ENCODE measurements at places on chromosomes 1 and 21.

- DNase-seq: peak; percentile 65
Observed at GRCh38 chr1:201259476-201260235, 23.6 kb upstream of the PKP1 start.

DNA sequence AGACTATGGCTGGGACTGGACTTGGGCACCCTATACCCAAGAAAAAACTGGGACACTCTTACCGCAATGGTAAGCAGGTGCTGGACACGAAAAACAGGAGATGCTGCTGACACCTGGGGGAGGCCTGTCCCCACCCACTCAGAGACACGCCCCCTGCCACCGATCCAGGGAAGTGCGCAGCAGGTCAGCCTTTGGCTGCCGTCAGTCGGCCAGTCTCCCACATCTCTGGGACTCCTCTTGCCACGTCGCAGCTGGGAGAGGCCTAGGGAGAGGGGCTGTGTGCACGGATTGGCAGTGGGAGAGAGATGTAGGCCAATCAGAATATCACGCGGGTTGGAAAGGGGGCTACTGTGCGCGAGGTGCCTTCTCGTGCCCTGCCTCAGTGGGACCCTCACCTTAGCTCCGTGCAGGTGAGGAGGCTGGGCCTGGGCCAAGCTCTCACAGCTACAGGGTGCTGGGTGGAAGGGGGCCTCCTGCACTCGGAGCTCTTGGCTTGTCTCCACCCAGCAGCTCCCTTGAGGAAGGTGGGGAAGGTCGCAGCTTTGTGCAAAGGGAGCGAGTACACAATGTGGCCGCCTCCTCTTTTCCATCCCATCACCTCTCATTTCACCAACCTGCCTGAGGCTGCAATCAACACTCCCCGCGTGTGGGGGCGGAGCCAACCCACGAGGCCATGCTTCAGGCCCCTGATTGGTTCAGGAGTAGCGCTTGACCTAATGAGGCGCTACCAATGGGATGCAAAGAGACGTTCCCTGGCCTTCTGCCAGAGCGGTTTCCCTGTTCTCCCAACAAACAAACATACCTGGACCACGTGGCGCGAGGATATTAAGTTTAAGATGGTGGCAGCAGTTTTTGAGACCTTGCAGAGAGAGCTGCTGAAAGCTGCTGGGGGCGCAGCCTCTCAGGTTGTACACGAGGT, 25.7 kb upstream of the LDLRAP1 start:
- no peak for DNase-seq

DNA sequence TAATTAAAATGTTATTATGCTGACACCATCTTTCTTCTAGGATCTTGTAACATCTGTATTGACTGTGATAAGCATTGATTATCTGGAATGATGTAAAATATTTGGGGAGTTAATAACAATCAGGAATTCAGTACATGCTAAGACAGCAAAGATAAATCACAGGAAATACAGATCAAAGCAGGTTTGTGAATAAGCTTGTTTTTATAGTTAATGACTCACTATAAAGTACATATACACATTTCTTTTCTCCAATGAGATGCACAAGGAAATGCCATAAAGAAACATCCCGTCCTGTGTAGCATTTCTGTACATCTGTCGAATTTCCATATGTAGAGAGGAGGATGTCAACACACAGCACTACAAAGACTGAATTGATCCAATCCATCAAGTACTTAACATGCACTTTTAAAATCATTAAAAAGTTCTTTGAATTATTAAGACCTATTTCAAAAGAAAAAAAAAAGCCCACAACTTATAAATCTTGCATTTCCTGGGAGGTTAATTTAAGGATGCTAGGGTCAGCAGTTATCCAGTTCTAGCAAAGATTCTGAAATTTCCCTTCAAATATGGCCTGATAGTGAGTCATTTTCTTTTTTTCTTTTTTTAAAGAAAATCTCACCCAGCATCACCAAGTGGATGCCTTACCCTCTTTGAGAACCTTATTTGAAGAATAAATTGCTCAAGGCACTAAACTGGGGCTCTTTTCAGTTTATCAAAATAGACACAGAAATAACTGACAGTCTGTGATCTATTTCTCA, 243.2 kb upstream of the NR5A2 start:
- DNase-seq: peak; percentile 82

DNA sequence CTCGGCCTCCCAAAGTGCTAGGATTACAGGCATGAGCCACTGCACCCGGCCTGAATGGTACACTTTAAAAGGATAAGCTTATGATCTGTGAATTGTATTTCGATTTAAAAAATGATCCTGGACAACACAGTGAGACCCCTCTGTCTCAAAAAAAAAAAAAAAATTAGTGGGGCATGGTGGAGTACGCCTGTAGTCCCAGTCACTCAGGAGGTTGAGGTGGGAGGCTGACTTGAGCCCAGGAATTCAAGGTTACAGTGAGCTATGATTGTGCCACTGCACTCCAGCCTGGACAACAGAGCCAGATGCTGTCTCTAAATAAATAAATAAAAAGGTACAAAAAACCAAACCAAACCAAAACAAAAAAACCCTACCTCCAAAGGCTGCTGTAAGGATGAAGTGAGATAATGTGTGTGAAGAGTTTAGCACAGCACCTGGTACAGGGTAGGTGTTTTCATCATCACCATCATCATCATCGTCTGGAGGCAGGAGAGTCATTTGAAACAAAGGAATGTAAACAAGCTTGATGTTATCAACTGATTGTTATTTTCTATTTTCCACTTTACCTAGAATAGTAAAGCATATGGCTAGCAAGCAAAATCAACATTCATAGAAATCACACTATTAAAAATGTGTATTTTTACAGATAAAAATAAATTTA, 22.5 kb upstream of the HTR1D start:
- DNase-seq: no peak

DNA sequence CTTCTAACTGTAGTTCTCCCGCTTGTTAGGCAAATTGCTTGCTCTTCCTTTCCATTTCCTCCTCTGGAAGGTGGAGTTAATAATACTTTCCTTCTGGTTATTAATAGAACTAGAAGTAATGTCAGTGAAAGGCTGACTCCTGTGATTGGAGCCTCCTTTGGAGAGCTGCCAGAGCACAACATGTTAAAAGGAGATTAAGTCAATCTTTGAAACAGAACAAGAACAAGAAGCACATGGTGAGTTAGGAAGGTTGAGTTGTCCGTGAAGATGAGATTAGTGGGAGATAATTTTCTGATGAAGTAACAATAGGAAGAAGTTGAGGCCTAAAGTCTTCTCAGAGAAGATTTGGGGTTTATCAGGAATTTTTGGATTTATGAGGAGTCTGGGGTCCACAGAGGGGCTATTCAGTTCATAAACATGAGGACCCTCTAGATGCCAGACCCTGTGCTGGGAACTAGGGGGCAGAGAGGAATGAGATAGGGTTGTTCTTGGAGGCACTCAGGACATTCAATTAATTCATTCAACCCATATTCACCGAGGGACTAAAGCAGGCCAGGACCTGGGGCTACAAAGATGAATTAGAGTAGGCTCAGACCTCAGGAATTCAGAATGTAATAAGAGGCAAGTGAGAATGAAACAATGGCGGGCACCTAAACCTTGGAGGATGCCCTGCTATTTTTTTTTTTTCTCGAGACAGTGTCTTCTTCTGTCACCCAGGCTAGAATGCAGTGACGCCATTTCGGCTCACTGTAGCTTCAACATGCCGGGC, 40.7 kb upstream of the DHCR24 start:
- DNase-seq: no peak

DNA sequence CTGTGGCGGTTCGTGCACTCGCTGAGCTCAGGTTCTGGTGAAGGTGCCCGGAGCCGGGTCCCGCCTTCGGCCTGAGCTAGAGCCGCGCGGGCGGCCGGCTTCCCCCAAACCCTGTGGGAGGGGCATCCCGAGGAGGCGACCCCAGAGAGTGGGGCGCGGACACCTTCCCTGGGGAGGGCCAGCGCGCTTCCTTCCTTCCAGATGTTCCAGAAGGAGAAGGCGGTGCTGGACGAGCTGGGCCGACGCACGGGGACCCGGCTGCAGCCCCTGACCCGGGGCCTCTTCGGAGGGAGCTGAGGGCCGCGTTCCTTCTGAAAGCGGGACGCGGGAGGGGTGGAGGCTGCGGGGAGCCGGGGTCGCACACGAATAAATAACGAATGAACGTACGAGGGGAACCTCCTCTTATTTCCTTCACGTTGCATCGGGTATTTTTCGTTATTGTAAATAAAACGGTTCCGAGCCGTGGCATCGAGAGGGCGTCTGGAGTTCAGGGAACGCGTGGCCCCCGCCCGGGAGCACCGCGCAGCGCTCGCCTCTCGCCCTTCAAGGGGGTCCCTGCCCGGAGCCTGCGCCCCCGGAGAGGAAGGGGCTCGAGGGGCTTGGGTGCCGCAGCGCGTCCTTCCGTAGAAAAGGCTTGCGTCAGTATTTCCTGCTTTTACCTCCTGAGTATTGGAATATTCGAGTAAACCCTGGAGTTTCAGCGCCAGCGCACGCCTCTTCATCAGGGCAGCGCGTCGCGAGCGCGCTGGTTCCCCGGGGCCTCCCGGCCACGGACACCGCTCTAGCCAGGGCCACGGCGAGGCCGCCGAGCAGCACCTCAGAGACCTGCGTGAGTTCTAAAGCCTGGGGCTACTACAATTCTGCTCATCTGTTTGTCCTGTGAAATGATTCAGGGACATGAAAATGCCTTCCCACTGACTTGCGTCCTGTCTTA, 11.5 kb downstream of the YBEY start:
- no peak for DNase-seq
